Natural killer cell (primary cell): ENCODE measurements at places on chromosomes 6 and 20. TPM values are rescaled to one million over a fixed set of nuclear protein-coding genes. Genes with fewer than 3 reads are reported as not detected.

GRCh38 chr20:51758978-51759544, 9.1 kb downstream of the ATP9A start:
- DNase-seq = no peak
- no peak overlapping the region for H3K27ac ChIP-seq
- no peaks in the 10 kb centered on the region for H3K4me1 ChIP-seq
- no peaks in the 10 kb centered on the region for H3K27me3 ChIP-seq

Gene SYNDIG1
- total RNA-seq = not detected

Gene MACROD2
- 0.19 TPM for total RNA-seq

- H3K27me3 ChIP-seq = no peaks in the 10 kb centered on the region
- H3K4me3 ChIP-seq = peak overlapping the region; percentile 65
- peak overlapping the region; percentile 81 for H3K27ac ChIP-seq
These were observed 704 bp downstream of the TOP1 start for GRCh38 chr20:41029150-41029901.
